Aorta (tissue), 5 donors: ENCODE measurements at places on chromosomes 12 and 14. TPM values are rescaled to one million over a fixed set of nuclear protein-coding genes. Genes with fewer than 3 reads are reported as not detected.

DNA sequence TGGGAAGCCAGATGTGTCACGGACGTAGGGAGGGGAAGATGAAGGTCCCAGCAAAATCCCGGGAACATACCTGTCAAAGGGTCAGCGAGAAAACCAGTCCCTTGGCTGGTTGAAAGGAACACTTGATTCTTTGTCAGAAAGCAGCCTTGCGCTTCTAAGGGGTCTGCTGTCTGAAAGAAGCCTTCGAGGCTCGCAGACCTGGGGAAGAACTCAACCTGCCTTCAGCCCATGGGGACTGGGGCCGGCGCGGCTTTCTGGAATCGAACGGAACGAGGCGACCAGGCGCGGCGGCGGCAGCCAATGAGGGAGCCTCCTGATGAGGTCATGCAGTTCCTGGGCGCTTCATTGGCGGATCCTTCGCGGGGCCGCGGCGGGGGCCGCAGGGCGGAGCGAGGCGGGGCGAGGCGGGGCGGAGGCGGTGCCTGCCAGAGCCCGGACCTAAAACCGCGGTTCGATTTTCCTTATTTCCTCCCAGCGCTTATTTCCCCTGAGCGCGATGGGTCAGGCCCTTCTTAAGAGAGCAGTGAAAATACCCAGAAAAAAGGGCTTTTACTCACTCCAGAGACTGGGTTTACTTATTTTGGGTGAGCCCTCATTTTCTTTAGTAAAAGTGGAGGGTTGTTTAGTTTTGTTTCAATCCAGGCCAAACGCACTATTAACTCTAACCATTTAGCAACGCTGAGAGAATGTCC is 11.8 kb upstream of the TTC7B start:
- no peaks in the 10 kb centered on the region for H3K36me3 ChIP-seq
- no peak overlapping the region for H3K27ac ChIP-seq
- DNase-seq: peak; percentile 96
- H3K4me3 ChIP-seq: no peak overlapping the region
- H3K4me1 ChIP-seq: no peaks in the 10 kb centered on the region
- H3K27me3 ChIP-seq: no peaks in the 10 kb centered on the region

DNA sequence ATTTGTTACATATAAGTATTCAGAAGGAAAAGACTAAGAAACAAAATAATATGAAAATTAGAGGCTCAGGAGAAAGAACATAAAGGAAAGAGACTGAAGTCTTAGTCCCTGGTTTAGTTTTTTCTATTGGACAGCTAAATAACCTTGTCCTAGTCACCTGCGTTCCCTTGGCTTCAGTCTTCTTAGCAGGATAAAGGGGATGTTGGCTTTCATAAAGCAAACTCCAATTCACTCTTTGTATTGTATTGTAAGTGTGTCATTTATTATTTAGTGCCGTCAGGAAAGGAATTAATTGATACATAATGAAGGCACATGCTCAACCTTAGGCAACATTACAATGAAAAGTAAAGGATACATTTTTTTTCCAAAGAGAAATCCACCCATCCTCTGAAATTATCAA is 190.3 kb upstream of the PPFIA2 start:
- H3K27me3 ChIP-seq: no peaks in the 10 kb centered on the region
- H3K4me1 ChIP-seq: peaks cover under 1% of the 10 kb centered on the region
- no peak overlapping the region for H3K27ac ChIP-seq
- no peaks in the 10 kb centered on the region for H3K36me3 ChIP-seq
- H3K4me3 ChIP-seq: no peak overlapping the region

GRCh38 chr12:50061946-50062686 is 4.7 kb downstream of the ASIC1 start:
- no peaks in the 10 kb centered on the region for H3K4me1 ChIP-seq
- no peaks in the 10 kb centered on the region for H3K36me3 ChIP-seq
- no peaks in the 10 kb centered on the region for H3K27me3 ChIP-seq
- H3K4me3 ChIP-seq: no peak overlapping the region

DNA sequence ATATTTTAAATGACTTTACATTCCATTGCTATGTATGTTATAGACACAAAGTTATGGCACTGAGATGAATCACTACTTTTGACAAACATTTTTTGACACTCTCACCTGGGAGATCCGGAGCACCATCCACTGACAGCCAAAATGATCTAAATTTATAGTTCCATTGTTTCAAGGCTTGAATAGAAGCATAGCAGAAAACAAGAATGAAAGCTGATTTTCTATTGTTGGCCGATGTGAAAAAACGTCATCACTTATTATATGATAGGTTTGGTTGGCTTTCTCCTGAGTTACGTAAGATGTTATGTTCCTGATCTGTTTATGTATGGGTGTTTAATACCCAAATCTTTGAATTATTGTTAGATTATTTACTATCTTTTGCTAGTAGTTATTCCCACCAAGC is 306.2 kb downstream of the PAWR start:
- H3K27ac ChIP-seq: no peak overlapping the region
- H3K36me3 ChIP-seq: no peaks in the 10 kb centered on the region
- H3K4me3 ChIP-seq: no peak overlapping the region
- peaks cover 2% of the 10 kb centered on the region for H3K27me3 ChIP-seq
- no peak for DNase-seq

DNA sequence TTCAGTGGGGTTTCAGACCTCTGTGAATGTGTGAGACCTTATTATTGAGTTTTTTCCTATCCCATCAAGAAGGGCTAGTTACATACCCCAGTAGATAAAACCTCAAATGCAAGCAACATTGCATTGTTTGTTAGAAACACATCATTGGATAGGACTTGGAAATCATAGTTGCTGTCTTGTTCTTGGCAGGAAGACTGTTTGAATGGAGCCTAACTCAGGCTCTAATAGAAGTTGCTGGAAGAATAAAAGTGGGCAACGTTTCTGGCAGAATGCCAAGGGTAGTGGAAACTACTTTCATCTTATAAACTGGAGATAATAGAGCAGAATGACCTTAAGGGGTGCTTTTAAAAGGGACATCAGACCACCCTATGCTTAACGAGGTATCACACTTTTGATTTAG is 9.9 kb upstream of the PTHLH start:
- H3K27ac ChIP-seq: no peak overlapping the region
- no peak for DNase-seq
- H3K4me3 ChIP-seq: no peak overlapping the region
- H3K36me3 ChIP-seq: no peaks in the 10 kb centered on the region

- H3K27ac ChIP-seq: no peak overlapping the region
- peaks cover 1% of the 10 kb centered on the region for H3K4me1 ChIP-seq
- DNase-seq: no peak
- no peaks in the 10 kb centered on the region for H3K27me3 ChIP-seq
- H3K36me3 ChIP-seq: no peaks in the 10 kb centered on the region
Observed at GRCh38 chr14:95502381-95502950, 14.0 kb downstream of the SYNE3 start.

Gene SCNN1A
- total RNA-seq: 2.4 TPM

Gene GMPR2
- total RNA-seq: 44.6 TPM
